Stimulated activated CD4-positive, alpha-beta T cell treated with anti-CD3 and anti-CD28 coated beads, TNF-alpha, amount 100 ng/mL, for 4 hours (primary cell): ENCODE measurements at places on chromosomes 4 and X.

DNA sequence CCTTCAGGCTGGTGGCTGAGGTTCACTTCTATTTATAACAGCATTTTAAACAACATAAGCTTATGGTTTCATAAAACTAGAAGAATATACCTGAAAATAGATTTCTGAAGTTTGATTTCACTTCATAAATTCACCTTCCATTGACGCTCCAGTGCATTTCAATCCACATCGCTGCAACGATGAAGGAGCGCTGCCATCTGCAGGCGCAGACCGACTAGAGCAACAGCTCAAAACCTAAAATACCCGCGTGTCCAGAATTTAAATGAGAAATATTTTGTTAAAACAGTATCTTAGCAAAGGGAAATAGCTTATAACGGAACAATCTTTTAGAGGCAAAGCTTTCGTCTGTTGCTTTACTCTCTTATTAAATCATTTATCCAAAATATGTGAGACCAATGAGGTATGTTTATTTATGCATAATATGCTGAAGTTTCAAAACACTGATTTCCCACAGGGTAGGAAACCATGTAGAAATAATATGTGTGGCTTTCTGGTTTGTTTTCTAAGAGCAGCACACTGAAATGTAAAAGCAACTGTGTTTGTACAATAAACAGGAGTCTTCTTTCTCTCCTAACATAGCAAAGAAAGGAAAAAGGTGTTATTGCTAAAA lies 816.4 kb upstream of the FRG1 start:
- no peak for DNase-seq

GRCh38 chrX:74931214-74931613 lies 6.0 kb upstream of the NEXMIF start:
- DNase-seq, result no peak

- no peak for DNase-seq
Measured at GRCh38 chr4:176953021-176953420, 160.3 kb upstream of the VEGFC start.

- no peak for DNase-seq
Measured at GRCh38 chrX:146241902-146242301, 424.3 kb downstream of the SLITRK2 start.

GRCh38 chr4:138275963-138276621 lies 33.9 kb upstream of the SLC7A11 start:
- DNase-seq, result no peak

DNA sequence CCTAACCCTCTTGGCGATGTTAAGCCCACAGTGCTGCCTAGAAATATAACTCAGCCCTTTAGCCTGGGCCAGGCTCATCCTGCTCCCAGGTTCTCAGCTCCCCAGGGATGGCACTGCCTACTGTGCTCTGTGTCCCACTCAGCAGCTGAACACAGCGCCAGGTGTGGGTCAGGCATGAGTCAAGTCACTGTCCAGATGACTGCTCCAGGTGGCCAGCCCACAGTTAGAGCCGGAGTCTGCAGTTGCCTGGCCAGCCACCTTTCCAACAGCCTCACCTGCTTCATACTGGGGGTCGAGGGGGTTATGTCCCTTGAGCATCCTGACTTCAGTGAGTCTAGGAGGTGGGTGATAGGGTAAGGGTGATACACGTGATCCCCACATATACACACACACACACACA lies 48.4 kb downstream of the TBC1D14 start:
- DNase-seq, result no peak

DNA sequence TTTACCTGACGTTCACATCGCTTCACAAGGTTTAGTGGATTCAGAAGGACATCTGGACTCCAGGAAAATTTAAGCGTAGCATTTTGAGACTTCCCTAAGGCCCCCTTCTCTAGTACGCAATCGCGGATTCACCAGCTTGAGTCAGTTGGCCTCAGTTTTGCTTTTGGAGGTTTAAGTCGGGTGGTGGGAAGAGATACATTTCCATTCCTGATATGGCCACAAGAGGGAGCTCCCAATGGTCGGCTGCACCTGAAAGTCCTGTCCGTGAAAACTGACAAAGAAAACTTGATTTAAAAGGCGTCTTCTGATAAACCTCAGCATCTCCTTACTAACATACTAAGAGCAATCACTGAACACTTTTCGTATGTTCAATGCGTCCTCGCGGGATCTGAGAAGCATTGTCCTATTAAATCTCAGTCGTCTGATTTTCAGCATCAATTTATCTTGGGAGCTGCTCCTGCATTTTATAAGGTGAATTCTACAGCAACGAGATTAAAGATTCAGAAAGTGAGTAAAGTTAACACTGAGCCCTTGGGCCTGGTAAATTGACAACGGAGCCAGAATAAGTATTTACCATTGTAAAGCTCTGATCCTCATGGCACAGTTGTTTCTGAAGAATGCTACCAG lies 50.6 kb downstream of the LGI2 start:
- DNase-seq, result peak; percentile 5
